ENCODE measurements at places on chromosomes 5 and 9. TPM values are rescaled to one million over a fixed set of nuclear protein-coding genes. Genes with fewer than 3 reads are reported as not detected.

DNA sequence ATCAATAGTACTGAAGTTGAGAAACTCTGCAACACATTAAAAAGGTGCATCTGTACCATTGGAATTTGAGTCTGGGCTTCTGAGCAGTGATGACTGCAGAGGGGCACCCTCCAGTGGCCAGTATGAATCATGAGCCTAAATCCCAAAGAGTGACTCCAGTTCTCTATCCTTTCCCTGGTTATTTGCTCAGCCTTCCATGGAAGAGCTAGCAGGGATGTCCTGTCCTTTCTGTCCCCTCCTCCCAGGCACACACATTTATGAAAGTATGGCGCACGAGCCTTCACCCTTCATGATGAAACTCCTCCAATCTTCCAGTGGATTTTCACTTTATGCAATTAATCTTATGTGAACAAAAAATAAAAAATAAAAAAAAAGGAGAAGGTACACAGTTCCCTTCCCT is 81.0 kb downstream of the ESM1 start:
- no peak for DNase-seq

DNA sequence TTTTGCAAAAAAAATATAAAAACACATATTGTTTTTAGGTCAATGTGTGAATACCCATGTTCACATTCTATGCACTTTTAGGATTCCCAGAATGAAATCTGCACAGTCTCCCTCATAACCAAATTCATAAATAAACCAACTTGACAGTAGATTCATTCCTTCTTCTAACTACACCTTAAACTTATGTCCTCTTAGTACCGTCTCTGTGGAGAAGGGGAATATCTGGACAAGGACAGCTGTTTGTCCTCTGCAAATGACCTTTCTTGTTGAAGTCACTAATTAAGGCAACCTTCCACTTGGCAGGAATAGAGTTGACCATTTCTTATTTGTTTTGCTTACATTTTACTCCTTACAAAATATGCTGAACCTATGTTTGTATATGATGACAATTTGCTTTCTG is 71.1 kb downstream of the FBN2 start:
- no peak for DNase-seq

DNA sequence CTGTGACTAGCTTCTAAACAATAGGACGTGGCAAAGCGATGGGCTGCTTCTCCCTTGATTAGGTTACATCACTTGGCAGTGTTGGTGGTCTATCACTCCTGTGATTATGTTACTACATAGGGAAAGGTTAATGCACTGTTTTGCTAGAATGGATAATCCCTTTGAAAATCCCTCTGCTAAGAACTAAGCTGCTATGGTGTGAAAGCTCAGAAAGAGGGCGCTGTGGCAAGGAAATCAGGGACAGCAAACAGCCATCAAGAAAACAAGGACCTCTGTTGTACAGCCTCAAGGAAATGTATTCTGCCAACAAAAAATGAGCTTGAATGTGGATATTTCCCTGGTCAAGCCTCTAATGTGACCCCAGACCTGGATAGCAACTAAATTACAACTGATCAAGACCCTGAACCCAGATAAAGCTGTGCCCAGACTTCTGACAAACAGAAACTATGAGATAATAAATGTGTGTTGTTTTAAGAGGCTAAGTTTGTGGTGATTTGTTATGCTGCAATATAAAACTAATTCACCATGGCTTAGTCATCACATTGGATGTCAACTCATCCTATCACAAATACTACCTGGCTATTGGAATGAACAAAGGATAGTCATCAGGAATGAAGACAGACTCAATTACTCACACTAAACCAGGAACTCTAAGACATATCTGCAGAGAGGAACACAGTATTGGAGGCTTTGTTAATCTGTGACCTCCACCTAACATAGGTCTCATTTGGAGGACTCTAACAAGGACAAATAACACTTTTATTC is 1215.9 kb downstream of the EFNA5 start:
- no peak for DNase-seq

- no peak for DNase-seq
Observed at GRCh38 chr5:123681061-123681460, 169.1 kb downstream of the CSNK1G3 start.

GRCh38 chr9:18604767-18605730 is 131.1 kb downstream of the ADAMTSL1 start:
- DNase-seq = no peak

DNA sequence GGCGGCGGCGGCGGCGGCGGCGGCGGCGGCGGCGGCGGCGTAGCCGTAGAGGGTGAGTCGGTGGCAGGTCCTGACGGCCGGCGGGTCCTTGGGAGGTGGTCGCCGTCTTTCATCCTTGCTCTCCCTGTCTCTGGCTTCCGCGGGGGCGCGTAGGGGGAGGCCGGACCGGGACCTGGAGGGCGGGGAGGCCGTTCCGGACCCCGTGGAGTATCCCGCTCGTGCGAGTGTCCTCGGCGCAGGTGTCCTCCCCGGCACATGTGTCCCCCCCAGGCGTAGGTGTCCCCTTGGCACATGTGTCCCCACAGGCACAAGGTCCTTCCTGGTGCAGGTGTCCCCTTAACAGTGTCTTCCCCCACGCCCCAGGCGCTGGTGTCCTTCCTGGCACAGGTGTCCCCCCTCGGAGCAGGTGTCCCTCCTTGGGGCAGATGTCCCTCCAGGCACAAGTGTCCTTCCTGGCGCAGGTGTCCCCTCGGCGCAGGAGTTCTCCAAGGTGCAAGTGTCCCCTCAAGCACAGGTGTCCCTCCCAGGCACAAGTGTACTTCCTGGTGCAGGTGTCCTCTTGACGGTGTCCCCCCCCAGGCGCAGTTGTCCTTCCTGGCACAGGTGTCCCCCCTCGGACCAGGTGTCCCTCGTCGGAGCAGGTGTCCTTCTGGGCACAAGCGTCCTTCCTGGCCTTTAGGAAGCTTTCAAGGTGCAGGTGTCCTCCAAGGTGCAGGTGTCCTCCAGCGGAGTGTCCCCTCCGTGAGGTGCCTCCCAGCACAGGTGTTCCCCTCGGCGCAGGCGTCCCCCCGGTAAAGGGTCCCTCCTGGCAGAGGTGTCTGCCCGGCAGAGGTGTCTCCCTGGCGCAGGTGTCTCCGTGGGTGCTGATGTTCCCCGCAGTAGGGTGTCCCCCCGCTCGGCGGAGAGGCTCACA is 519 bp downstream of the EXOC3 start:
- no peak for DNase-seq

DNA sequence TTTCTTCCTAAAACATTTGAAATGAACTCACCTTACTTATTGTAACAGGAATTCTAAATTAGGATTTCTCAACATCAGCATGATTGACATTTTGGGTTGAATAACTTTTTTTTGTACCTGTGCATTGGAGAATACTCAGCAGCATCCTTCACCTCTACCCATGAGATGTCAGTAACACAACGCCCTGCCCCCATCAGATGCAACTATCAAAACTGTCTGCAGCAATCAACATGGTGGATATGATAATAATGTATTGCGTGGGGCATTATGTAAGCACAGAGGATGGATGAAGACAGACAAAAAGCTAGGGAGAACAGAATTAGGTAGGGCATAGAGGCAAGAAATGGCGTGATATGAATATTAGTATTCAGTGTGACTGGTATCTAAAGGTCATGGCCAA is 94.1 kb downstream of the PLK2 start:
- DNase-seq = no peak

- no peak for DNase-seq
Observed at GRCh38 chr9:109264877-109265587, 55.8 kb downstream of the EPB41L4B start.

DNA sequence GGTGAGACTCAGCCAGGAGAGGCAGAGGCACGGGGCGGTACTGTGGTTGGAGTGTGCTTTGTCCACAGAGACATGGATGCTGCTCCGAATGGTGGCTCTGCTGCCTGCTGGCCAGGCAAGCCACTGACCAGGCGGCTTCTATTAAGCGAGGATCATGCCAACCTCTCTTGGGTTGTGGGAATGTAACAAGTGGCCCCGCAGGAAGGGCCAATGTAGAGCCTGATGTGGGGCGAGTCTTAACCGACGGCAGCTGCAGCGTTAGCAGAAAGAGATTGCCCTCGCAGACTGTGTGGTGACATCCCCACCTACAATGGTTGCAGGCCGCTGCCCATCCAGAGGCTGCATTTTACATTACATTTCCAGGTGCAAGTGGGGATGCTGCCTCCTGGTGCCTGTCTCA is 46.6 kb upstream of the SLC25A51 start:
- no peak for DNase-seq

DNA sequence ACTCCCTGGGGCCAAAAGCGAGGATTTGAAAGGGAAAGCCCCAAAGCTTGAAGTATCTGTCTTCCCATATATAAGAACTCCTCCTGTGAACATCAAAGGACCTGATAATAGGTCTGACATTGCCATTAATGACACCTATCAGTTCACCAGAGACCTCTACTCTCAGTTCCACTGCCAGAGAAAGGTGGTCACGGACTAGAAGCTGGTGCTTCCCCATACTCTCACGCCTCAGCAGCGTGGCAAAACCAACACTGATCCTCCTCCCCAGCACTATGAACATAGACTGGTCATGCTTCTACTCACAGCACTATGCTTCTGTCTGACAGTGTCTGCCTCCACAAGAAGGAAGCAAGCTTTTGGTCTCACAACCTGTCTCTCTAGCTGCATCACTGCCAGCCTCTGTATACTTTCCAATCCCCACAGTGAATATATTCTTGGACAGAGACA is 37.9 kb downstream of the NRG2 start:
- no peak for DNase-seq

- no peak for DNase-seq
Observed at GRCh38 chr5:142830241-142831008, 60.2 kb downstream of the ARHGAP26 start.

GRCh38 chr5:45281081-45281480 is 415.1 kb downstream of the HCN1 start:
- no peak for DNase-seq

DNA sequence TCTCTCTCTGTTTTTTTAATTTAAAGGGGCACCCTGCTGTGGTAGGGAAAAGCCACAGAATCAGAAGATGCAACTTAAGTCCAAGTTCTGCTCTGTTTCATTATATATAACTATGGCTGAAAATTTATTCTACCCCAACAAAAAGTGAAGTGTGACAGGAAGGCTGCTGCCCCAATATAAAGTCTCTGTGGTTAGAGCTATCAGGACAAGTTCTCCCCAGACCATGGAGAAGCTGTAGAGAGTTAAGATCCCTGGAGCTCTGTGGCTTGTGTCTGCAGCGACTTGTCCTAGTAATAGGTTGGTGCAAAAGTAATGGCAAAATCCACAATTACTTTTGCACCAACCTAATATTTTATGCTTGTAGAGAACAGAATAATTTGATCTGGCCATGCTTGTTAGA is 250.9 kb downstream of the PSAT1 start:
- DNase-seq = no peak

- DNase-seq = no peak
Observed at GRCh38 chr5:78738693-78739300, 90.2 kb upstream of the LHFPL2 start.

- no peak for DNase-seq
Observed at GRCh38 chr5:148839960-148840359, 13.5 kb downstream of the ADRB2 start.

DNA sequence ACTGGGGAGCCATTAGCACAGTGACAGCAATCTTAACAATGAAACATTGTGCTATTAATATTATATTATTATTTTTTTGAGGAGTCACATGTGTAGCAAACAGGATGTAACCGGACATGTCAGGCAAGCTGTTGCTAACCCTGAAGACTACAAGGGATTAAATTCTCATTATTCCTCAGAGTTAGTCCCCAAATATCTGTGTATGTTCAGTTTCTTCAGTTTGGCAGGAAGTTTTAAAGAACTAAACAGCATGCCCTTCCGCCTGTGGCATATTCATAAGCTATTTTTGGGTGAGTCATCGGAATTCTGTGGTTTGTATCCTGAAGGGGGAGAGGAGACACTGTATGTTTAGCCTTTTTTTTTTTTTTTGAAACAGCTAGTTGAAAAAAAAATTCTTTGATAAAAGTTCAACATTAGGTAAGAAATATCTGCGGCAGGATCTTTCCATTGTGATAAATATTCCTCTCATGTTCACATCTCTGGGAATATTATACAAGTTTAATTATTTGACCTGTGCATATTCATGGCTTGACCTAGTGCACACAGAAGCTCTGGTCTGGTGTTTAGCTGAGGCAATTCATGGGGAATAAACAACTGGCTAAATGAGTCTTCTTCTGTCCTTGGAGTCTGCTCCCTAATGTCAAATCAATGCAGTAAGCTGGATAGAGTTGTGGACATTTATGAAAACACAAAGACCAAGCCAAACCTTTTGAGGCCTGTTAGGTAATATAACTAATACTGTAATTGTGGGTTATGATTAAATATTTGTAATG is 202.7 kb upstream of the CDKN2B start:
- DNase-seq = no peak

DNA sequence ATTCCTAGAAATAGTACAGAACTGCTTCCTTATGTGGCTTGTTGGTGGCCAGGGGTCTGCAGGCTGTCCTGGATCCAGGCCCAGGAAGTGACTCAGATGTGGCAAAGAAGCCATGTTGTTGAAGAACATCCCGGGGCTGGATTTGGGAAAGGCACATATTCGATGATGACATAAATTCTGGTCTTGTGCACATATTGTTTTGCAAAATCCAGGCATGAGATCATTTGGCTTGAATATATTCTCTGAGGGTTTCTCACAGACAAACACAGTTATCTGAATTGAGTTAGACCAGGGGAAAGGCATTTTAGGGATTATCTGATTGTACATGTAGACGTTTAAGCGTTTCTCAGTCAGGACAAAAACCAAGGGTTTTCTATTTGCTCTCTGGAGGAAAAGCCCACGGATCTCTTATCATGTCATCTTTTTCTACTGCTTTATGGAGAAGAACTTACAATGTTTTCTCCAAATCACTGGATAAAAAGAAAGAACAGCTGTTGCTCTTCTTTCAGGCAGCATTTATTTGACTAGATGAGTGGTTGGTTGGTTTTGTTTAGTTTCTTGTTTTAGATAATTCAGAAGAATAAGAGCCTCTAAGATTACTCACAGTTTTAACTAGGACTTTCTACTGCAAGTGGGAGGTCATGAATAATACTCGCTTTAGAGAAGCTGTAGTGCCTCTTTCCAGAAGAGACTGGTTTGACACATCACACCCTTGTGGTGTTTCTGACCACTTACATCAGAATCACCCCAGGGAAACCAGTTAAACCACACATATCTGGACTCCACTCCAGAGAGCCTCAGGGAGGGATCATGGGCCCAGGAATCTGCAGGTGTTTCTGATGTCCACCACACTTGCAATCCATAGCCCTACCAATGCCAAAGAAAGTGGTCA is 29.5 kb upstream of the LHFPL2 start:
- peak; percentile 91 for DNase-seq

GRCh38 chr5:123429993-123430392 is 6.8 kb upstream of the CEP120 start:
- DNase-seq = no peak

SH3TC2 gene
- polyA plus RNA-seq = 1.7 TPM

Measured in muscle of arm (tissue), 14 donors.